ENCODE measurements at places on chromosomes 1 and 21. TPM values are rescaled to one million over a fixed set of nuclear protein-coding genes. Genes with fewer than 3 reads are reported as not detected.

GRCh38 chr1:40014812-40015594, 25.5 kb upstream of the CAP1 start:
- no peaks in the 10 kb centered on the region for H3K27me3 ChIP-seq
- H3K36me3 ChIP-seq, result no peaks in the 10 kb centered on the region
- no peak overlapping the region for H3K4me3 ChIP-seq
- H3K27ac ChIP-seq, result no peak overlapping the region

DNA sequence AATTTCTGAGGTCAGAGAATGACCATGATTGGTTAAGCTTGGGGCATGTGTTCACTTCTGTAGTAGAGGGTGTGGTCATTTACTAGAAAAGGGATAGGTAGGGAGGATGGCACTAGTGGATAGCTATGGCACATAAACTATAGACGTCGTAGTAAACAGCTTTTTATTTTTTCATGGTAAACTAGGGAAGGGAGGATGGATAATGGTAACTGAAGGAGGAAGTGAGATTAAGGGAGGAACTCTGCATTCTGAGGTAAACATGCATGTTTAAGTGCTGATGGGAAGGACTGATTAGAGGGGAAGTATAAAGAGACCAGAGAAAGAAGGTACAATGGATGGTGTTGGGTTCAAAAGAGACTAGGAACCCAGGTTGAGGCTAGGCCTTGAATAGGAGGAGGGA, 26.9 kb downstream of the PTGS2 start:
- no peak overlapping the region for H3K4me3 ChIP-seq
- DNase-seq, result no peak
- no peaks in the 10 kb centered on the region for H3K36me3 ChIP-seq
- no peak overlapping the region for H3K27ac ChIP-seq

GRCh38 chr1:159931795-159932173, 6.5 kb upstream of the TAGLN2 start:
- H3K27ac ChIP-seq, result no peak overlapping the region
- DNase-seq, result no peak
- H3K36me3 ChIP-seq, result no peaks in the 10 kb centered on the region
- no peak overlapping the region for H3K4me3 ChIP-seq

GRCh38 chr1:71245246-71245645, 164.4 kb upstream of the ZRANB2 start:
- no peaks in the 10 kb centered on the region for H3K36me3 ChIP-seq
- DNase-seq, result no peak
- H3K27me3 ChIP-seq, result no peaks in the 10 kb centered on the region
- H3K27ac ChIP-seq, result no peak overlapping the region
- H3K4me3 ChIP-seq, result no peak overlapping the region

DNA sequence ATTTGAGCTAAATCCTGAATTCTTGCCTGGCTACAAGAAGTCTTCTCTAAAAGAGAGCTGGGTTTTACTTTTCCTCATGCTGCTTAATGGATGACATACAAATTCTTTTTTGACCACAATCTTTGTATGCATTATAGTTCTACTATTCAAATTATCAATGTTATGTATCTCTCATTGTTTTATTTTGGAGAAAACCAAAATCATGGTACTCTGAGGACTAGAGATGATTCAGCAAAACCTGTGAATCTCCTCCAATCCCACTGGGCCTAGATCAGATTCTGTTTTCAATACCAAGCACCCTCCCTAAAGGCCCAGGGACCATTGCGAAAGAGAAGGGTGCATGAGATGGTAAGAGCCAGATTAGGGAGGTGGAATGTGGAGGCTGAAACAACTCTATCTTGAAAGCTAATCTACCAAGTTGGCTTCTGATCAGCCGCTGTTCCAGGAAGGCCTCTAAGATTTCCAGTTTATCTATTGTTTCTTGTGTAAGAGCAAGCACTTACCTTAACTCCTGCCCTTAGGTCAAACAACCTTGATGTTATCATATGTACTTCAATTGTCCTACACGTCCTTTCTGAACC, 547.2 kb downstream of the PLPP3 start:
- no peaks in the 10 kb centered on the region for H3K36me3 ChIP-seq
- H3K27ac ChIP-seq, result no peak overlapping the region
- H3K27me3 ChIP-seq, result no peaks in the 10 kb centered on the region
- H3K4me1 ChIP-seq, result peaks cover 7% of the 10 kb centered on the region
- DNase-seq, result no peak

- no peaks in the 10 kb centered on the region for H3K27me3 ChIP-seq
- DNase-seq, result no peak
- no peaks in the 10 kb centered on the region for H3K36me3 ChIP-seq
Measured at GRCh38 chr1:97017895-97018294, 296.3 kb downstream of the PTBP2 start.

The SDC3 gene
- total RNA-seq, result 2.7 TPM

- peak overlapping the region; percentile 92 for H3K27ac ChIP-seq
- H3K4me3 ChIP-seq, result no peak overlapping the region
- H3K4me1 ChIP-seq, result peaks cover 50% of the 10 kb centered on the region
Measured at GRCh38 chr1:36276688-36277087, 29.5 kb upstream of the SH3D21 start.

The SPRR2A gene
- total RNA-seq, result not detected

GRCh38 chr1:51912881-51913280, 34.4 kb upstream of the NRDC start:
- no peaks in the 10 kb centered on the region for H3K4me1 ChIP-seq
- H3K36me3 ChIP-seq, result no peaks in the 10 kb centered on the region
- H3K4me3 ChIP-seq, result no peak overlapping the region
- H3K27me3 ChIP-seq, result peaks cover 30% of the 10 kb centered on the region
- no peak overlapping the region for H3K27ac ChIP-seq
- DNase-seq, result no peak

The EPHA8 gene
- not detected for total RNA-seq

The VPS26C gene
- 57.6 TPM for total RNA-seq

- H3K4me1 ChIP-seq, result no peaks in the 10 kb centered on the region
- H3K27ac ChIP-seq, result no peak overlapping the region
- H3K27me3 ChIP-seq, result no peaks in the 10 kb centered on the region
- no peak overlapping the region for H3K4me3 ChIP-seq
- no peak for DNase-seq
Measured at GRCh38 chr21:42379426-42380215, 13.3 kb upstream of the TFF1 start.

DNA sequence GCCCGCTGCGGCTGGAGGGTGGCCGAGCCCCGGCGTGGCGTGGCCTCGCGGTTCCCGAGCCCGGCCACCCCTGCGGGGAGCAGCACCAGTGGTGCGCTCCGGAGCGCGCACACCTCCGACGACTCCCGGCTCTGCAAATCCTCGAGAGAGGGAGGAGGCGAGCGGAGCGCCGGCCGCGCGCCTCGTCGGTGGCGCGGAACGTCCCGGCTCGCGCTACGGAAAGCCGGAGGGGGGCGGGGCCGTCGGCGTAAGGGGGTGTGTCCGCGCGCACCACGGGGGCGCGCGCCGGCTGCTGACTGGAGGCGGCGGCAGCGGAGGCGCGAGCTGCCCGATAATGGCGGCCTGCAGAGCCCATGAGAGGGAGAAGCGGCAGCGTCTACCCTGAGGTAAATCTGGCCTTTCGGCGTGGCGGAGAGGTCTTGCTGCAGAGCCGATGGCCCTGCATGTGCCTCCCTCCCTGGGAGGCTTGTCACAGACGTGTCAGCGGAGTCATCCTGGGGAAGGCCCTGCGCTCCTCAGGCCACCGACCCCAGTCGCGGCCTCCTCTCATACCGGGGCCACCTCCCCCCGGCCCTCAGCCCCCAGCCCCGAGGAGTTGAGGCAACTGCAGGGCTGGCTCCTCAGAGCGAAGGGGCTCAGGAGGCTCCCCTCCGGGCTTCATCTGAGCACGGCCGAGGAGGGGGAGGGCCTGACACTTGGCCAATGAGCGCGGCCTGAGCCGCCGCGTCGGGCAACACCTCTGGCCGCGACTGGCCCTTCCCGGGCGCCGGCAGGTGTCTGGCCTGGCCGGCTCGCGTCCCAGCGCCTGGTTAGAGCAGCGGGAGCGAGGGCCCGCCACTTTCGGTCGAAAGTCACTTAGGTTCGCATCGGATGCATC, at the start of gene PDIK1L:
Gene PDIK1L (plus strand): TSS at position 295 of the 877 bp plus-strand sequence. CDS start 2,485 bp downstream, outside the sequence.
- H3K4me3 ChIP-seq, result peak within 1 kb of the TSS; percentile 96
- H3K27me3 ChIP-seq, result no peaks in the 10 kb centered on the region
- DNase-seq, result peak; percentile 93
- no peaks in the 10 kb centered on the region for H3K36me3 ChIP-seq
- peaks cover 42% of the 10 kb centered on the region for H3K4me1 ChIP-seq
- H3K27ac ChIP-seq, result peak within 1 kb of the TSS; percentile 97

DNA sequence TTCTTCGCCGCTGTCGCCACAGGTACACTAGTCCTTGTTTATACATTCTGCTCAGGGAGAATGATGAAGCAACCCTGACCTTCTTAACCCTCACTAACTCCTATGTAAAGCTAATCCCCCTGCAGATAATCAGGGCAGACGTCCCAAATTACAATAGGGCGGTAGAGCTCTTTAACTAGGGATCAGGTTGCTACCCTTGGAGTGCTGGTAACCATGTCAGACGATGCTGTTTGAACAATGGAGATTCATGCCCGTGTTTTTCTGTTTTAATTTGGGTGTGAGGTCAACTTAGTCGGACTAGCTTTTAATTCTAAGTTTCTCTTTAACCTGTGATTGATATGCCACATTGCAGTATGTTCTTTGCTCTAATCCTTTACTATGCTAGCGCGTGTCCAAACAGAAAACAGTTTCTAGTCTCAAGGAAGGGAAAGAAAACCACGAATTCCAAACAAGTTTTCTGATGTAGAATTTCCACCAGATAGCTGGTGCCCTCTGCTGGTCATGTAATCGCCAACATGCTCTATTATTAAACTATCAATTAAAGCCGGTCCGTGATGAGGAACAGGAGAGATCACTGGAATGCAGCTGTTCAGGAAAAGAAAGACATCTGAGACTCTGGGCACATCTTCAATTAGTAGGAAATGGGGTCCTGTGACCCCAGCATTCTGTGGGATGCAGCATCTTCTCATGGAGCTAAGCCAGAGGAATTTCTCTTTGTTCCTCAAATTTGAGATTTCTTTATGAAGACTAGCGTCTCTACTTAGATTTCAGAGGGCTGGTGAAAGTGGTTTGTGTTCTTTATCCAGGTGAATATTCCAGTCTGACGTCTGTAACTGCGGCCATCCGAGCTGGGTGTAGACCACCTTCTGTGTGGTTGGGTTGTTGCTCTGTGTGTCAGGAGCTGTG, 18.3 kb upstream of the VAMP3 start:
- no peaks in the 10 kb centered on the region for H3K27me3 ChIP-seq
- no peaks in the 10 kb centered on the region for H3K4me1 ChIP-seq
- H3K36me3 ChIP-seq, result no peaks in the 10 kb centered on the region

GRCh38 chr21:29342363-29342957, 43.7 kb downstream of the BACH1 start:
- peak overlapping the region; percentile 83 for H3K27ac ChIP-seq
- no peak overlapping the region for H3K4me3 ChIP-seq
- H3K27me3 ChIP-seq, result no peaks in the 10 kb centered on the region
- no peaks in the 10 kb centered on the region for H3K36me3 ChIP-seq
- peaks cover 83% of the 10 kb centered on the region for H3K4me1 ChIP-seq

DNA sequence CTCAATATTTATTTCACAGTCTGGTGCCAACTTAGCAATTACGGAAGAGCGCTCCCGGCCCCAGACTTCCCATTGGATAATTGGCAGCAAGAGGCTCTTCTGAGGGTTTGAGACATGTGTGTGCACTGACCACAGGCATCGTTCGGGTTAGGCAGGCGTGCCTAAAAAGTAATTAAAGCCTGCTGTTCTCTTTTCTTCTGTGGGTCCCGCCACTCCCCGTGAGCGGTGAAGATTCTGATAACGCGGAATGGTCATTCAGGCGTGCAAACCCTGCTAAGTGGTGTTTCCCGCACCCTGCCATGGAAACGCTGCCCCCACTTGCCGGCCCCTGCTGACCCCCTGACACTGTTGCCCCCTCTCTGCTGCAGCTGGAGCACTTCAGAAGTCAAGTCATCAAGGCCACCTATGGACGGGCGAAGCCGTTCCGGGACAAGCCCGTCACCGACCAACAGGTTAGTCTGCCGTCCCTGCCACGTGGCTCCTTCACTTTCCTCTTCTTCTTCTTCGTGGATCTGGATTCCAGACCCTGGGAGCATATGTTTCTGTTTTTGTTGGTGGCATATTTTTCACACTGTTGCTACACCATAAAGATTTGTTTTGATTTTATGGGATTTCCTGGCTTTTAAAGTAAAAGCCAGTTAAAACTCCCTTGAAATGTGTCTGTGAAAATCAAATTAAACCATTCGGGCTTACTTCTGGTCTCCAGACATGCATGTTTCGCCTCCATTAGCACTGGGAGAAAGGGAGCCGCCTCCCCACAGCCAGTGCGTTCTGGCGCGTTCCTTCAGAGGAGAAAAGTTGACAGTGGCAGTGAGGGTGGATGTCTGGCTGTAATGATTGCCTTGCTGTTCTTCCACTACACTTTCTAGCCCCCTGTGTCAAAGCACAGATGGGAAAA, 79.9 kb downstream of the FHAD1 start:
- H3K4me3 ChIP-seq, result no peak overlapping the region
- no peaks in the 10 kb centered on the region for H3K36me3 ChIP-seq
- H3K27ac ChIP-seq, result no peak overlapping the region
- no peak for DNase-seq

The GBP4 gene
- total RNA-seq, result 5.6 TPM

DNA sequence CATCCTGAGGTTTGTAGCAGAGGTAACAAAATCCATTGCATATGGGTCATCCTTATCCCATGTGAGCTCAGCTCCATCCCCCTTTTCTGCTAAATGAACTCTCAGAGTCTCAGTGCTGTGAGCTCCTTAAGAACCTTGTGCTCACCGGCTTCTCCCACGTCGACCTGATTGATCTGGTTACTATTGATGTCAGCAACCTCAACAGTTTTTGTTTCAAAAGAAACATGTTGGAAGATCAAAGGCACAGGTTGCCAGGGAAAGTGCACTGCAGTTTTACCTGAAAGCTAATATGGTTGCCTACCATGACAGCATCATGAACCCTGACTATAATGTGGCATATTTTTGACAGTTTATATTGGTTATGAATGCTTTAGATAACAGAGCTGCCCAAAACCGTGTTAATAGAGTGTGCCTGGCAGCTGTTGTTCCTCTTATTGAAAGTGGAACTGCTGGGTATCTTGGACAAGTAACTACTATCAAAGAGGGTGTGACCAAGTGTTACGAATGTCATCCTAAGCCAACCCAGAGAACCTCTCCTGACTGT, 131.4 kb downstream of the HS2ST1 start:
- H3K36me3 ChIP-seq, result no peaks in the 10 kb centered on the region
- no peaks in the 10 kb centered on the region for H3K27me3 ChIP-seq
- DNase-seq, result no peak
- H3K4me1 ChIP-seq, result no peaks in the 10 kb centered on the region

- H3K27me3 ChIP-seq, result no peaks in the 10 kb centered on the region
- H3K4me1 ChIP-seq, result no peaks in the 10 kb centered on the region
- H3K4me3 ChIP-seq, result no peak overlapping the region
- H3K27ac ChIP-seq, result no peak overlapping the region
- no peak for DNase-seq
Measured at GRCh38 chr1:161864577-161864976, 98.5 kb downstream of the ATF6 start.

DNA sequence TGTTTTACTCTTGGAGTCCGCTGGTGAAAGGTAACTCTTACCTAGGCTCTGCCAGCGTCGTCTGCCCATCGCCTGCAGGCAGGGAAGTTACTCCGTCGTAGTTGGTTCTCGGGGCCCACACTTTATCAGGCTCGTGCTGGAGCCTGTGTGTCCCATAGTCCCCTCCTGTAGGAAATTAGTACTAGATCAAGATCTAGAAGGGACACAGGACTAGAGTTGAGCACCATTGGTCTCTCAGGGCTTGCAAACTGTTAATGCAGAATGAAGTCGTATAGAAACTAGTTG, 940 bp downstream of the SRRM1 start:
- H3K36me3 ChIP-seq, result peaks cover 39% of the 10 kb centered on the region
- H3K27me3 ChIP-seq, result no peaks in the 10 kb centered on the region
- DNase-seq, result no peak

Data from gastrocnemius medialis (tissue), 4 donors.